ENCODE measurements at places on chromosomes 12 and 14. TPM values are rescaled to one million over a fixed set of nuclear protein-coding genes. Genes with fewer than 3 reads are reported as not detected.

Gene BATF
- total RNA-seq = not detected

Gene JPH4
- not detected for total RNA-seq

Gene KRT72
- not detected for total RNA-seq

Gene FOXA1
- 0.93 TPM for total RNA-seq

Gene ASCL1
- 0.49 TPM for total RNA-seq

Gene AHSA1
- 49.4 TPM for total RNA-seq

Gene STXBP6
- 67.4 TPM for total RNA-seq

Gene CPNE6
- total RNA-seq = not detected

Gene TAS2R50
- 3.9 TPM for total RNA-seq

- DNase-seq = no peak
Observed at GRCh38 chr14:99573436-99574098, 30.4 kb downstream of the CCDC85C start.

GRCh38 chr12:27237790-27238771 lies 6.0 kb upstream of the STK38L start:
- DNase-seq = no peak

- no peak for DNase-seq
Observed at GRCh38 chr12:26176725-26177124, 18.6 kb upstream of the SSPN start.

DNA sequence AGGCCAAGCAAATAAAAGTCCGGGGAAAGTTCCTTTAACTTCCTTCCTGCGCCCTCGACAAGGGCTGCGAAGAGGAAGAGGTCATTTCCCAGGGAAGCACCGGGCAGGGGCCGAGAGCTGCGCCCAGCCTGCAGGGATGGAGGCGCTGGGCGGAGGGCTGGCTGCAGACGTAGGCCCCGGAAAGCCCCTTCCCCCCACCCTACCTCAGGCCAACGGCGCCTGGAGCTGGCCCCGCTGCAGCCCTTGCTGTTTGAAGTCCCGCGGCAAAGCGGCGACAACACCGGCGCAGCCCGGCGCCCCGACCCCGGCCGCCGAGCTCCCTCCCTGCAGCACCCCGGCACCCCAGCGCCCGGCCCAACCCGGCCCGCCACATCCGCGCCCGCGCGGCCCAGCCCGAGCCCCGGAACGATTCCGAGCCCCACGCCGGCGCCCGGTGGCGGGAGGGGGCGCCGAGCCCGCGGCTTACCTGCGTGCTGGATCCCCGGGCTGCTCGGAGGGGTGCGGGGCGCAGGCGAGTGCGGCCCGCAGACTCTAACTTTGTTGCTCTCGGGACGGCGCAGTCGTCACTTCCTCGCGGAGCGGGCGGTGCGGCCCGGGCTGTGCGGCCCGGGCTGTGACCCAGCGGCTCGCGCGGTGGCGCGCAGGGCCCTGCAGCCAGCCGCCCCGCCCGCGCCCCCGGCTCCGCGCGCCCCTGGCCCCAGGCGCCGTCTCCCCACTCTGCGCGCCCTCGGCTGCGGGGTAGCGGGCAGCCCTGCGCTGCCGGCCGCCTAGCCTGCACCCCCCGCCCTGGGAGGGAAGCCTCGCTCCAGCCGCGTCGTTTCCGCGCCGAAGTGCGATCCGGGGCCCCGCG lies 64.8 kb upstream of the PTGR2 start:
- DNase-seq = peak; percentile 69

DNA sequence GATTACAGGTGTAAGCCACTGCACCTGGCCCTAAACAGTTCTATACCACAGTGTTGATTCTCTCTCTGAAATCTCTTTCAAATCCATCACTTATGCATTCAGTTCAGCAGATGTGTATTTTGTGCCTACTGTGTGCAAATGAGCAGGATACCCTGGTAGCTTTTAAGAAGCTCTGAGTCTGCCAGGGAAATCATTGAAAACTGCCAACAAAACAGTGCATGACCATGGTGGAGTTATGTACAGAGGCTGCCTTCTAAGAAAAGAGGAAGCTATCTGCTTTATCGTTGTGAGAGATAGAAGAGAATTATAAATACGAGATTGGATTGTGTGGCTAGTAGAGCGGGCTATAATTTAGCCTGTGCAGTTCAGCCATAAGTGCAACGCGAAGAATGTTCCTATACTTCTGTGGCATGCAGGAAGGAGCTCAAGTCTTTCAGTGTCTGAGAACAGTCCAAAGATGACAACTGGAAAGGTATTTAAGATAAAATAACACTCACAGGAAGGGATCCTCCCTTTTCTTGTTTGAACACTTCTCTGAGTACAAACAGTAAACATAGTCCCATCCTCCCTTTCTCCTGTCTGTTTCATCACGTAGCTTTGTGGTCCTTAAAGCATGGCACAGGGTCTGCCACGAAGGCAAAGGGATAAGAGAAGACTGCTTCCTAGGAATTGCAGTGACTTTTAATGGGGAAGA lies 4.3 kb downstream of the DIP2B start:
- no peak for DNase-seq

GRCh38 chr14:72962829-72963312 lies 36.6 kb downstream of the DCAF4 start:
- no peak for DNase-seq

GRCh38 chr12:59594943-59595500 lies 807 bp upstream of the SLC16A7 start:
- DNase-seq = no peak

DNA sequence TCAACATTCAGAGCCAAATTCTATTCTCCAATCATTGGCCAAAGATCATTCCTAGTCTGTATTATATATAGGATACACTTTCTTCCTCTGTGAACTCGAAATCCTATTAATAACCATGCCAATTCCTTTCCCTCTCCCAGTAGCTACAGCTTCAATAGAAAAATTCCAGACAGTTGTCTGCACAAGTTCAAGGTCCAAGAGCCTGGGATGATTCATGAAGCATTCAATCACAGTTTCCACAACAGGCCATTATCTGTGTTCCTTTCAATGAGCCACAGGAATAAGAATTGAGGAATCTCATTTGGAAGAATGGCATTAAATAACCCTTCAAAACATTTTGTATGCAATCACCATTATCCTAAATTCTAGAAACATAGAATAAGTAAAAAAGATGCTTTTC lies 437.4 kb downstream of the RMST start:
- no peak for DNase-seq

DNA sequence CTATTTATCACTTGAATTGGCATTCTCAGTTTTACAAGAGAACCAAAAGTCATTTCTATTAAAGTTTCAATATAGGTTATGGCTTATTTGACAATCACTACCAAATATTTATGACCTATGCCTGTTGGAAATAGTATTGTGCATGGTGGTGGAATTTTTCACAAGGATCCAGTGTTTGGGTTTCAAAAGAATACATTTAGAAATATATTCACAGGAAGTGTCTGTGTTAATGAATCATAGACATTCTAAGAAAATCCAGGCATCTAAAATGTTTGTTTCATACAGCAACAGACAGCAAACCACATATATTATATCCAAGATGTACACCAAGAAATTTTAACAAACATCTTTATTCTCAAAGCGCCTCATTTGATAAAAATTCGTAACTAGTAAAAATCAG lies 92.7 kb downstream of the MED13L start:
- no peak for DNase-seq

DNA sequence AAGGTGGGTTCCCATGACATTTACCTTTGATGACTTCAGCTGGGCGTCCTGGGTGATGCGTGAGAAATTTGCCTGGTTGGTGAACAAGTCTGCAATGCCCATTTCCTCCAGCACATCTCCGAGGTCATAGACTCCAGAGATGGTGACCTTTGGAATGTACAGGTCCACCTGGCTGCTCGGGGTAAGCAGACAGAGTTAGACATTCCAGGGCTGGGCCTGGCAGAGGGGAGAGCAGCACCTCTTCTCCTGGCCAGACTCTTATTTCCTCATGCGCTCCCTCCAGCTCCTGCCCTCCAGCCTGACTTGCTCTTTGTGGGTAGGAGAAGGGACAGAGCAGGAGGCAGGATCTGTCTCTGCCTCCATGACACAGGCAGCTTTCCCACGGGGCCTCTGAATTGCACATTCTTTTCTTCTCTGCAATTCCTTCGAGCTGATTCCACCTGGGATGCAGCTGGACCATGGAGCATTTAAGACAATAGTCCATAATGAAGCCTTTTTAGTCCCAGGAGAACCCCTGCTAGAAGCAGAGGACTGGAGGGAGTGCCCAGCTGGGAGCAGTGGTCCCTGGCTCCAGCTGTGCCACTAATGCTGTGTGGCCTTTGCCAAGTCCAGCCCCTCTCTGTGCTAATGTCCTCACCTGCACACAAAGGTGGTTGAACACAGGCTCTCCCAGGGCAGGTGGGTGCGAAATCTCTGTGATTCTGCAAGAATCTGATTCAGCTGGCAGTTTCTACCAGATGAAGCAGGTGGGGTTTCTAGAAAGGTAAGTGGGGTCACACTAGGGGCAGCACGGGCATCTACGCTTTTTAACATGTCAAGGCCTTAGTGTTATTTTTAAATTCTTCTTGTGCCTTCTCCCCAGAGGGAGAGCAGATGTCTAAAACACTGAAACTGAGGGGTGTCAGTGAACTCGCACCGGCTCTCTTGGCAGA lies 13.2 kb upstream of the SERPINA10 start:
- DNase-seq = no peak

DNA sequence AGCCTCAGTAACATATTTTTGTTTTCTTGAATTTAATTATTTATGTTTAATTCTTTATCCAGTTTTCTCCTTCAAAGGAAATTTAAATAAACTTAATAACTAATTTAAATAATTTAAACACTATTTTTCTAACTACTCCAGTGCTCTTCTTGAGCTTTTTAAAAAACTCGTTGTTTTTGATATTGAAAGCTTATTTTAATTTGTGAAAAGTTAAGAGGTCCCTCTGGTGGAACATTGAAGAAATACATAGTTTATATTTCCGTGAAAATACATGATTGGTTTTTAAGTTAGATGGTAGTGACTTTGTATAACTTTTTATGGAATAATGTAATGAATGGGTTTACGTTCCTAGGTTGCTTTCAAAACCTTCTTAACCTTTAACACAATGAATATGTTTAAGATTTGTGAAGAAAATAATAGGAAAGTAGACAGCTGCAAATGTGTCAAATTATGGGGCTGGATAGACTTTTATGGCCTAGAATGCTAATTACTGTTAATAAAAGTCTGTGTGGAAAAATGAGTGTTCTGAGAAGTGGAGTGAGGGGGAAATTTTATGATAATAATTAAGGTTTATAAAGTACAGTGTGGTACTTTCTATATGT lies 45.9 kb upstream of the MSRB3 start:
- no peak for DNase-seq

DNA sequence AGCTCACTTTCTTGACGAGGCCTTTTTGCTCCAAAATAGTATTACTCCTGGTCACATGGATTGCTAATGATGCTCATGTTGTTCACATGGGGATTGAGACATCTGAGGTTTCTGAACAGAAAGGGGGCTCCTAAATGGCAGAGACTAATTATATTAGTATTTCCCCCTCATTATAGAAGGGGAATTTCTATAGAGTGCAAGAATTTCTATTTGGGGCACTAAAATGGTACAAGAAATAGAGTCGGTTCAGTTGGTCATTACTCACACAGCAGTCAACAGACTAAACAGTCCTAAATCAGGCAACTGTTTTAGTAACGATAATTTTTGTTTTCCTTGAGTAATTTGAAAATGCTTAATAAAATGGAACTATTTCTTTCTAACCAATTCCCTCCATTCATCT lies 108.9 kb downstream of the DACT1 start:
- DNase-seq = no peak

DNA sequence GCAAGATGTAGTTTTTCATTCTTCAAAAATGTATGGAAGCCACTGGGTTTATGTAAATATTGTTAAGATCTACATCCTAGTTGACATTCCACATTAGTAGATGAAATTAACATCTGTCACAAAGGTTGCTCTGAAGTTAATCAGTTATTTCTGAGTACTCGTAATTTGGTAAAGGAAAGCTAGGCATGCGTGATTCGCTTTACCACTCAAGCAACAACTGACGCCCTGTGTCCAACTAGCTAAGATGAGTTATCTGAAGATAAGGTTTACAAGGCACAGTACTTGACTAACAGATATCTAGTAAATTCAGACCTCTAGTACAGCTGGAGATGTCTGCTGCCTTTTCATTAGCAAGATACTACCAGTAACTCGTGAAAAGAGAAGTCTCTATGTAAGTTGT lies 14.1 kb downstream of the PRKD1 start:
- DNase-seq = no peak

GRCh38 chr14:52473557-52473956 lies 78.7 kb downstream of the TXNDC16 start:
- DNase-seq = no peak

GRCh38 chr14:45728434-45729225 lies 475.6 kb upstream of the MIS18BP1 start:
- no peak for DNase-seq

DNA sequence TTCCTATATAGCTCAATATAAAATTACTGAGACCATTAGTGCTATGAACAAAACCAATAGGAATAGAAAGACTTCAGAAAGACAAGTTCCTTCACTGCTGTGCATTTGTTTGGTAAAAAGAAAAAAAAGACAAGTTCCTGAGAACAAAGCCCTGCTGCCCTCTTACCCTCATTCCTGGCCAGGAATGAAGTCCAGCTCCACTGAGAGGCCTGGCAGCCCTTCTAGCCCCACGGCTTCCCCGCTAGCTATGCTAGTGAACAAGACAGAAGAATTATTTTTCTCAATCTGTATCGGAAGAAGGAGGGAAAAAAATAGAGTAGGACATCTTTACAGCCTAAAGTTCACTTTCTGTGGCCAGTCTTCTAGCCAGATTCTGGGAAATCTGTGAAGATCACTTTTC lies 1.6 kb downstream of the MFAP5 start:
- no peak for DNase-seq

DNA sequence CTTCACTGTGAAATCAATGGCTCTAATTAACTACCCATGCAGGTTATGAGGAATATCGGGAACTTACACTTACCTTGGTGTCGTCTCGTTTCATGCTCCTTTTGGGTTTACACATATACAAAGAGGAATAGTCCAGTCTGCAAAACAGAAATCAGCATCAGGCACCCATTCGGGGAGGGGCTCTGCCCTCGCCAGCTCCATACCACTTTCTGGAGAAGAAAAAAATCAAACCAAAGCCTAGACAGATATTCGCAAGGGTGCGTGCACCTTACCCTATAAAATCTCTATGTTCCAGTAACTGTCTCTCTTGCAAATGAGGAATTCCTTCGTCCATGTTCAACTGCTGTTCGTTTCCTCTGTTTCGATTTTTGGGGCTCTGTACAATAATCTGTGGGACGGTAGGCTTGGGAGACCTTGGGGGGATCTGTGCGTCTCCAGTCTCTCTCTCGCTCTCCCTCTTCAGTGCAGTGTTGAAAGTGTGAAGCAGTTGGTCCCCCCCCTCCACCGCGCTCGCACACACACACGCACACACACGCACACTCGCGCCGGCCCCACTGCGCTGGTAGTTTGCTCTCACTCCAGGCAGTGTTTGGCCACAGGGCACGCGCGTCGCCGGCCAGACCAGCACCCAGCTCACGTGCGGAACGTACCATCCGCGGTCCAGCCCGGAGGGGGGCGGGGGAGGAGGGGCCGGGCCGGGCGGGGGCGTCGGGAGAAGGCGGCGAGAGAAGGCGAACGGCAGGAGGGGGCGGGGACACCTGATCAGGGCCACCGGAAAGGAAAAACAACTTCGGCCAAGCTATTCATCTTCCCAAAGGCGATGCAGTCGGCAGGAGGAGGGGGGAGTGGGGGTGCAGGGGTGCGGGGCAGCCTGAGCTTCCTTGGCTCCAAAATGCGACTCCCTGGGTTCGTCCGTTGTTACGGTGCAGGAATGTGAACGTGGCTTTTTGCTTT lies at the start of gene BHLHE41:
TSS of gene BHLHE41 (minus strand) at position 592 of the 954 bp plus-strand sequence. CDS start at position 334, 258 bp downstream.
- peak; percentile 94 for DNase-seq

GRCh38 chr12:47833591-47834012 lies 13.9 kb upstream of the HDAC7 start:
- no peak for DNase-seq
